Ascending aorta (tissue), 2 donors: ENCODE measurements at places on chromosomes 3 and 15. TPM values are rescaled to one million over a fixed set of nuclear protein-coding genes. Genes with fewer than 3 reads are reported as not detected.

DNA sequence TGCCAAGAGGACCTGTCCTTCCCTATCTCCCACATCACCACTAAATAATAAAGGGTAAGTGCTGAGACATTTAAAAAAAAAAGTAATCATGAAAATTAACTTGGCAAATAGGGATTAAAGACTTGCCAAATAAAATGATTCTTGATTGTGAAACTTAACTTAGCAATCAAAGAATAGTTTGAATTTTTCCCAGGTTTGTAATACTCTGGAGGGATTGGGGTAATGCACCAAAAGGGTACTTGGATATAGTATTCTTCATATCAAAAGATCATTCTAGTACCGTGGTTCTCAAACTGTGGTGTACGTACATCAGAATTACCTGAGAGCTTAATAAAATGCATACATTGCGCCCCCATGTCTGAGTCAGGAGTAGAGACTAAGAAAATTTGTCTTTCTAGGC is 28.5 kb downstream of the CALML4 start:
- peak overlapping the region; percentile 54 for H3K27ac ChIP-seq
- no peaks in the 10 kb centered on the region for H3K27me3 ChIP-seq
- H3K4me3 ChIP-seq, result no peak overlapping the region

DNA sequence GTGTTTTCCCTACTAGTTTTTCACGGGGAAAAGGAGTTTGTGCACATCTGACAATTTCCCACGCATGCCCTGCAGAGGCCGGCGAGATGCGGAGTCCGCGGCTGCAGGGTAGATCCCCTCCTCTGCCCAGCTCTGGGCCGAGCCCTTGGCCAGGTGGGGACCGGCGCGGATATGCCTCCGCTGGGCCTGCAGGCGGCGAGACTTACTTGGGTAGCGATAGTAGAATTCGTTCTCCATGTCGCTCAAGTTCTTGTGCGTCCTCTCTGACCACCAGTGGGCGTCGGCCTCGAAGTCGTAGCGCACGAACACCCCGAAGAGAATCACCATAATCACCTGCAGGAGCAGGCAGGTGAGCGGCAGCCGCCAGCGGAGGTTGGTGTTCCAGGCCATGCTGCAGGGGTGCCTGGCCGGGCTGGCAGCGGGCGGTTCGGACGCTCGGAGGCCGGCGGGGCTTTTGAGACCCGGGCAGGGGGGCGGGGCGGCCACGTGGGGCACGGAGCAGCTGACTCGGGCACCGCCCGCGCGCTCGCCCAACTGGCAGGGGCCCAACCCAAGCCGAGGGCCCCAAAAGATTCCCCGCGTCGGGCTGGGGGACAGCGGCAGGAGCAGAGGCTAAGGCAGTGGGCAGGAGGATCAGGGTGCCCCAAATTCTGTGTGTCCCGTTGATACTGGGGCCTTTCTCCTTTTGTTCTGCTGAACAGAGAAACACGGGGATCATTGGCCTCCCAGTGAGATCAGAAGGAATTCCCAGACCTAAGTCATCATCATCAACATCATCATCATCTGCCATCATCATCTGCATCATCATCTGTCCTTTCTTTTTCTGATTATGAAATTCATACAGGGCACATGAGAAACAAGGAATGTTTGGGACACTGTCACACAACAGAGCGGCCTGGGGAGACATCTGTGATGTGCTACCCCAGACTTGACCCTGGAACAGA is at the start of gene RHCG:
Gene RHCG (minus strand): TSS at position 429 of the 944 bp plus-strand sequence. CDS start 39 bp downstream, at position 390.
- no peak within 1 kb of the TSS for H3K4me3 ChIP-seq
- H3K27me3 ChIP-seq, result no peaks in the 10 kb centered on the region
- no peaks in the 10 kb centered on the region for H3K36me3 ChIP-seq

DNA sequence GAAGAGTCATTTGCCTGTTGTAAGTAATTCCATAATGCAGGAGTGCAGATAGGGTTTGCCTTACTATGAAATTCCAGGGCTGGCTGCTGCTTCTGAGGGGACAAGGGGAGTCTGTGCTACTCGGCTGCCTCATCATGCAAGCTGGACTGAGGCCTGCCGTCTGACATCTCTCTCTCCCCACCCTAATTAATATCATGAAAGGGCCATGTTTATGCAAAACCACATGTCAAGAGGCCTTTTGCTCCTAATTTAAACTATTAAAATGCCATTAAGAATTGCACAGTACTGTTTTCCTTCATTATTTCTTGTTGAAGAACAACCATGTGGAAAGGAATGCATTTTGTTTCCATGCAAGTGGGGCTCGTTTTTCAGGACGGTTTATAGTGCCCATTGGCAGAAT is 26.3 kb downstream of the CHST2 start:
- no peaks in the 10 kb centered on the region for H3K27me3 ChIP-seq
- no peak for DNase-seq
- H3K4me3 ChIP-seq, result no peak overlapping the region

GRCh38 chr3:189898559-189899153 is 222.0 kb downstream of the P3H2 start:
- no peaks in the 10 kb centered on the region for H3K36me3 ChIP-seq
- H3K4me1 ChIP-seq, result no peaks in the 10 kb centered on the region
- no peak overlapping the region for H3K27ac ChIP-seq

DNA sequence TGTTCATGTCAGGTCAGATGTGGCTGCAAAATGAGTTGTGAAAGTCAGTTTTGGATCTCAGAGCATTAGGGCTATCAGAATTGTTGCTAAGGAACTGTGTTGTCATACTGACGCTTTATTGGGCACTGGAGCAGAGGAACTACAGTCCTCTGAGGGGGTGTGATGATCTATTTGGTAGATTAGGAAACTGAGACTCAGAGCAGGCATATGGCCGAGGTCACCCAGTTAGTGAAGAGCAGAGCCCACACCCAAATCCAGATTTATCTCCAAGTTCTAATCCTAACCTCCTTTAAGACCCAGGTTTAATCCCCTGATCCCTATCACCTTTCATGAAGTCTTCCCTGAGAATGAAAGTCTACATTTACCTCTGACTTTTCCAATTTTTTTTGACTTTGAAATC is 25.6 kb upstream of the GLCE start:
- H3K27me3 ChIP-seq, result no peaks in the 10 kb centered on the region
- no peaks in the 10 kb centered on the region for H3K4me1 ChIP-seq
- no peaks in the 10 kb centered on the region for H3K36me3 ChIP-seq
- no peak overlapping the region for H3K27ac ChIP-seq

DNA sequence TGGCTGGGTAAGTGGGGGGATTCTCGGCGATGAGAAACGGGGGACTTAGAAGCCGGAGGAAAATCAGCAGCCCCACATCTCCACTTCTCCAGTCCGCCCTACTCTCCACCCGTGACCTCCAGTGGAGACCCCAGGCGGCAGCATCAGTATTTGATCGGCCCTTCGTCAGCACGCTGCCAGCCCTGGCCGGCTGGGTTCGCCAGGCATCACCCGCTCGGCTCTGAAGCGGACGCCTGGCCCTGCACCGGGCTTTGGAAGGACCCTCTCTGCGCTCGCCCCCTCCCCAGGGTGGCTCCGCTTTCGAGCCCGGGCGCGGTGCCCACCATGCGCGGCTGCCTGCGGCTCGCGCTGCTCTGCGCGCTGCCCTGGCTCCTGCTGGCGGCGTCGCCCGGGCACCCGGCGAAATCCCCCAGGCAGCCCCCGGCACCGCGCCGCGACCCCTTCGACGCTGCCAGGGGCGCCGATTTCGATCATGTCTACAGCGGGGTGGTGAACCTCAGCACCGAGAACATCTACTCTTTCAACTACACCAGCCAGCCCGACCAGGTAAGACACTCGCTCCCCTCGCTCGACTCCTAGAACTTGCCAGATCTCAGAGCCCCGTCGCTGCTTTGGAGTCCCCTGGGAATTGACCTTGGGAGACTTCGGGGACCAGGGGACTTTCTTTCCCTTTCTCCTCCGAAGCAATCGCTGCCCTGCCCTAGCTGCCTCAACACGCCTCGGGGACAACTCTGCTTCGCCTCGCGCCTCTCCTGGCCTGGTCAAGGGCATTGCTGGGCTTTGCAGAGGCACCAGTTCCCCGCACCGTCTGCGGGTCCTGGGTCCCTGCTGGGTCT is 561 bp downstream of the SIDT1 start:
- peak overlapping the region; percentile 17 for H3K27ac ChIP-seq
- DNase-seq, result no peak
- no peaks in the 10 kb centered on the region for H3K36me3 ChIP-seq
- H3K27me3 ChIP-seq, result no peaks in the 10 kb centered on the region

GRCh38 chr3:129708328-129708861 is 101.9 kb upstream of the PLXND1 start:
- no peak overlapping the region for H3K27ac ChIP-seq
- DNase-seq, result no peak
- H3K36me3 ChIP-seq, result no peaks in the 10 kb centered on the region
- no peaks in the 10 kb centered on the region for H3K4me1 ChIP-seq
- no peaks in the 10 kb centered on the region for H3K27me3 ChIP-seq

DNA sequence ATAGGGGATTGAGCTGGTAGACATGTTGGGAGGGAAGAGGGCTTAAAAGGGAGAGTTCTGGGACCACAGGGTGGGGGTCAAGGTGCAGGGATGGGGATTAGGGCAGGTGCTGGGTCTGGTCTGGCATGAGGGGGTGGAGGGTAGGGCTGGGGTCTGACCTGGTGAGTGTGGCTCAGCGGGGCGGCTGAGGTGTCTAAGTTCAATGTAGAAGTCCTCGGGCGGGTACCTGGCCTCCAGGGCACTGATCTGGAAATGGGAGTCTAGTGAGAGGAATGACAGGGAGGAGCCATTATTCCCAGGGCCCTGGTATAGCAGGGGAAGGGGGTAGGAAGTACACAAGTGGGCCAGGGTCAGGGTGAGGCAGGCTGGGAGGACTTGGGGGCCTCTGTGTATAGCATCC is 39.6 kb downstream of the RAB11A start:
- no peaks in the 10 kb centered on the region for H3K4me1 ChIP-seq
- H3K27me3 ChIP-seq, result no peaks in the 10 kb centered on the region
- no peak overlapping the region for H3K27ac ChIP-seq
- DNase-seq, result no peak

DNA sequence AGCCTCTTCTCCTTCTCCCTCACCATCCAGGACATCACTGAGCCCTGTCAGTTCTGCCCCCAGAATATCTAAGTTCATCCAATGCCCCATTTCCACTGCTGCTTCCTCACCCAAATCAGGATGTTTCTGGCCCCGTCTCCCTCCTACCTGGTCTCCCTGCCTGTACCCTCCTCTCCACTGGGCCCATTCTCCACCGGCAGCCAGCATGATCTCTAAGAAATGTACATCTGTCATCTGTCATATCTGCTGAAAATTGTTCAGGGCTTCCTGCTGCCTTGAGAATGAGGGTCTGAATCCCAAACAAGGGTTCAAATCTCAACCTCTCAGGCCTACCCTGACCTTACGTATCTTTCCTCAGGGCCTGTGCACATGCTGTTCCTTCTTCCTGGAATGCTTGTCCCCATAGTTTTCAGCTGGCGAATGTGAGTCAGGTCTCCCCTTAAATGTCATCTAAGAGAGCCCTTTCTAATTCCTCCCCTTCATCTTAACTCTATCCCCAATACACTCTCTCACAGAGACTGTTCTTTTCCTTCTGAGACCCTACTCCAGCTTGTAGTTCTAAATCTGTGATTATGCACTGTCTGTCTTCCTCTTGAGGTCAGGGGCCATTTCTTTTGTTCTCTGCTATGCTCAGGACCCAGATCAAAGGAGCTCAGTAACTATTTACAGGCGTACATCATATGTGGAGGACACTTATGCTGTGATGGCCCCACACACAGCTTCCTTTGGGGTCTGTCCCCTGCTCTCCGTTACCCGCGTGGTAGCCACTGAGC is 40.8 kb downstream of the SMAD3 start:
- H3K4me3 ChIP-seq, result no peak overlapping the region
- H3K27me3 ChIP-seq, result no peaks in the 10 kb centered on the region
- H3K4me1 ChIP-seq, result peaks cover 53% of the 10 kb centered on the region
- no peak for DNase-seq
- H3K27ac ChIP-seq, result peak overlapping the region; percentile 85

- H3K27me3 ChIP-seq, result no peaks in the 10 kb centered on the region
- no peak overlapping the region for H3K4me3 ChIP-seq
- no peaks in the 10 kb centered on the region for H3K36me3 ChIP-seq
- no peaks in the 10 kb centered on the region for H3K4me1 ChIP-seq
Observed at GRCh38 chr3:193400304-193400703, 21.8 kb upstream of the ATP13A5 start.

GRCh38 chr3:152471814-152472671 is 203.3 kb downstream of the MBNL1 start:
- no peak for DNase-seq
- H3K36me3 ChIP-seq, result no peaks in the 10 kb centered on the region
- H3K4me1 ChIP-seq, result no peaks in the 10 kb centered on the region
- peak overlapping the region; percentile 52 for H3K27ac ChIP-seq
- H3K4me3 ChIP-seq, result peak overlapping the region; percentile 2

DNA sequence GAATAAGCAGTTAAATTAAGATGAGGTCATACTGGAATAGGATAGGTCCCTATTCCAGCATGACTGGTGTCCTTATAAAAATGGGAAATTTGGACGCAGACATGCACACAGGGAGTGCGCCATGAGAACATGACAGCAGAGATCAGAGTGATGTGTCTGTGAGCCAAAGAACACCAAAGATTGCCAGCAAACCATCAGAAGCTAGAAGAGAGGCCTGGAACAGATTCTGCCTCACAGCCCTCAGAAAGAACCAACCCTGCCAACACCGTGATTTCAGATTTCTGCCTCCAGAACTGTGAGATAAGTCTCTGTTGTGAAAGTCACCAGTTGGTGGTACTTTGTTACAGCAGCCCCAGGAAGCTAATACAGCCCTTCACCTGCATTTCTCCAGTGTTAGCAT is 34.7 kb downstream of the EPHB1 start:
- H3K4me1 ChIP-seq, result no peaks in the 10 kb centered on the region
- no peak overlapping the region for H3K27ac ChIP-seq
- H3K4me3 ChIP-seq, result no peak overlapping the region
- no peaks in the 10 kb centered on the region for H3K27me3 ChIP-seq

DNA sequence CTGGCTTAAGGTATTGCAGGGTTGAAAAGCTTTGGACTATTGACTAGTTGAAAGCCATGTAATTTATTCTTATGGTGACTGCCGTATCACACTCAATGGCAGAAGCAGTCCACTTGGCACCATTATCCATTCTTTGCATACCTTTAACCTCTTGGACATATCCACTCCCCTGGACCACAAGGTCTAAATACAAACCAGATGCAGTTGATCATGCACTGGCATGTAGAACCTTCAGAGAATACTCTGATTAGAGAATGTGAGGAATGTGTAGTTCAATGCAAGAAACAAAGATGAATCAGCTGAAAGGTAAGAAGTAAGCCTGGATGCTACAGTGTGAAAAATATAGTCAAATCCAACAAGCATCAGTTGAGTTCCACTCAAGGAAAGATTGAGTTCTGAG is 93.1 kb downstream of the FRMD5 start:
- no peak overlapping the region for H3K27ac ChIP-seq
- H3K36me3 ChIP-seq, result no peaks in the 10 kb centered on the region
- H3K27me3 ChIP-seq, result no peaks in the 10 kb centered on the region
- H3K4me1 ChIP-seq, result no peaks in the 10 kb centered on the region
- DNase-seq, result no peak

The MKRN2OS gene
- not detected for total RNA-seq

The WDR93 gene
- not detected for total RNA-seq

The STX19 gene
- not detected for total RNA-seq

The SNTN gene
- not detected for total RNA-seq

The EPHB1 gene
- 0.53 TPM for total RNA-seq

The RGMA gene
- total RNA-seq, result 76.7 TPM

The LDHAL6B gene
- total RNA-seq, result not detected

The ADCY5 gene
- 32.2 TPM for total RNA-seq

The FSD2 gene
- total RNA-seq, result not detected

The CNBP gene
- 166 TPM for total RNA-seq

The LRRC3B gene
- not detected for total RNA-seq

The GHSR gene
- not detected for total RNA-seq
